ENCODE measurements at places on chromosomes 12 and 14.

GRCh38 chr14:64218344-64219240, 75.6 kb downstream of the ESR2 start:
- DNase-seq, result no peak

DNA sequence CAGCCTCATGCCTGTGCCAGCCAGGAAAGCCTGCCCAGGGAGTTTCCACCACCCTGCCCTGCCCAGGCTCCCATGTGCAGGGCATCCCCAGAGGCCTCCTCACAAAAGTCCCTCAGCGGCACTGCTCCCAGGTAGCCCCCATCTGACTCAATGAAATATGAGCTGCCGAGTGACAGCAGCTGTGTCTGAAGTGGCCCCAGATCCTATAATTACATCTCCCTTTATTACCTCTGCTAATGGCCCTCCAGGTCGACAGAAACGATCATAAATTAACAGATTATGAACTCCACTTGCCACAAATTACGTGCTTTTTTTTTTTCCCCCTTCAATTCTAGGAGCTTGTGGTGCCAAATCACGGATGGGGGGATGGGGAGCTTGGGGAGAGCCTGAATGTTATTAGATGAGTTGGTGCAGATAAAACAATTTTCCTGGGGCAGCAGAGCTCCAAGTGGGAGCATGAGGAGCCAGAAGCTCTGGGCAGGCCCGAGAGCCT, 110.4 kb downstream of the ESRRB start:
- no peak for DNase-seq

GRCh38 chr12:116465407-116465806, 93.8 kb upstream of the MAP1LC3B2 start:
- no peak for DNase-seq

GRCh38 chr14:69760810-69761209, 6.1 kb upstream of the SRSF5 start:
- DNase-seq, result no peak

GRCh38 chr14:104975481-104976197, 2.5 kb downstream of the AHNAK2 start:
- no peak for DNase-seq

- DNase-seq, result no peak
Observed at GRCh38 chr12:26255893-26256645, 60.7 kb downstream of the SSPN start.

DNA sequence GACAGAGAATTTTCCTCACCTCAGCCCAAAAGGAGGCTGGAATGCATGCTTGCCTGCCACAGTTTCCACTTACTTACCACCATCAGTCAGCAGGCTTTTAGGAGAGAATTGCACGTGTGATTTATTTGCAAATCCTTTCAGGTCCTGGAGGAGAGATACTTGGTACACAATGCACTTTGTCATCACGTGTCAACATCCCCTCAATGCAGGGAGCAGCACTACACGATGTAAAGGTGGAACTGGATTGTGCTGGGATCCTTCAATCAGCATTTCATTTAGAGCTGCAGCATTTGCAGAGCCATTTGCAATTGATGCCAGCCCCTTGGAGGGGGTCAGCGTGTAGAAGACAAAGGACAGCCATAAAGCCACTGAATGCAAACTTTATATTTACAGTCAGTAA, 218.1 kb downstream of the GLT1D1 start:
- no peak for DNase-seq

- DNase-seq, result no peak
Observed at GRCh38 chr12:122887819-122888212, 8.1 kb downstream of the VPS37B start.

GRCh38 chr14:104948736-104949031, 24.0 kb downstream of the PLD4 start:
- DNase-seq, result no peak

- no peak for DNase-seq
Observed at GRCh38 chr14:93591506-93591905, 160.8 kb downstream of the UNC79 start.

DNA sequence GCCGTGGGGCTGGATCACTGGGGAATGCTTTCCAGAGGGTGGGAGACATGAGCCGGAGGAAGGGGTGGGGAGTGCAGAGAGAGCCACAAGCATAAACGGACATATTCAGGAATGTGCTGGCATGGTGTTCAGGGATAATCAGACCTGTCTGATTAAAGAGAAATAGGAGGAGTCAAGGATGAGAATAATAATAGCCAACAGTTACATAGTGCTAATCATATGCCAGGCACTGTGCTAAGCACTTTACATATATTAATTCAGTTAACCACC, 43.7 kb downstream of the LTBP2 start:
- DNase-seq, result no peak

- DNase-seq, result no peak
Observed at GRCh38 chr12:291153-291723, 28.6 kb upstream of the SLC6A13 start.

DNA sequence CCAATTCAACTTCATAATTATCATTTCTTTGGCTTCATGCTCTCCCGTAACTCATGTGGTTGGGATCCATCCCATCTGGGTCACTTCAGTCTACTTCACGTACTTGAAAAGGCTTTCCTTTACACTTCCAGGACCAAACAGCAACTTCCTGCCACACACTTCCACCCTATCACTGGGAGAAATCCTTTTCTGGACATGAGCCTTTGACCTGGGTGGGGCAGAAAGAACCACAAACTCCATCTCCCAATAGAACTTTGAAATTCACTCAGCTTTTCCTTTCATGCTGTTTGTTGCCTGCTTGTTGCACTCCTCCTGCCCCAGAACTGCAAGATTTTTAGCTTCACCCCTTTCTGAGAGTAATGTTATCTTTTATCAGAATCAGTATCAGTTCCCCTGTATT, 18.4 kb upstream of the GALNT16 start:
- DNase-seq, result no peak

GRCh38 chr14:102554821-102555819, 37.3 kb upstream of the RCOR1 start:
- DNase-seq, result peak; percentile 52

- DNase-seq, result no peak
Observed at GRCh38 chr12:110649341-110649847, 35.5 kb downstream of the TCTN1 start.

- DNase-seq, result no peak
Observed at GRCh38 chr14:65937960-65938316, 525.4 kb downstream of the FUT8 start.

GRCh38 chr14:73014105-73014504, 12.8 kb downstream of the ZFYVE1 start:
- DNase-seq, result no peak

GRCh38 chr12:96063046-96063445, 27.7 kb upstream of the LTA4H start:
- no peak for DNase-seq

DNA sequence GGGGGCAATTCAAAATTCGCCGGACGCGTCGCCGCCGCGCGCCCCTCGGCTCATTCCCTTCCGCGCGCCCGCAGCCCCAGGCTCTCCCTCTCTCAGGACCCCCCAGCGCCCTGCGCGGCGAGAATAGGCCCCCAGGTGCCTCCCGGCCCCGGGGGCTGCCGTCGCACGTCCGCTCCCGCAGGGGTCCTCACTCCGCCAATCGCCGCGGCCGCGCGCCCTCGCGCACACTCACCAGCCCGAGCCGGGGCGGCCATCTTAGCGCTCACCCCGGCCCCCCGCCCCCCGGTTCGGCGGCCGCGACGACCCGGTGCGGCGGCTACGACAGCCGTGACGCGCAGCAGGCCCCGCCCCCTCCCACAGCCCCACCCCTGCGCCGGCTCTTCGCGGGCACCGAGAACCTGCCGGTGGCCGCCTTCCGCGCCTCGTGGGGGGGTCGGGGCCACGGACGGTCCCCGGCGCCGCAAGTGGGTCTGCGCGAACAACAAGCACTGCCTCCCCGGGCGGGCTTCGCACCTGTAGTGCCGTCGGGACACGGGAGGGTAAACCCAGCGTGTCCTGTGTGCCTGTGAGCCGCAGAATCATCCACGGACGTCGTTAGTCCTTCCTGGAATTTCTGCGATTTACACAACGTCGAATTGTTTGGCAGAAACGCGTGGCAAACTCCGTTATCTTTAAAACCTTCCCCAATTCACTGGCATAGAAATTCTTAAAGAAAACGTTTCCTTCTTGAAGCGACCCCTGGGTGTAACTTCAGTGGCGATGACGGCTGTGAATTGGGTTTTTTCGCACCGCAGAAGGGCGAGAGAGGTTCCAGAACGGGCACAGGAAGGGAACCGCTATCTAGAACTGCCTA, 2.5 kb downstream of the USP44 start:
- DNase-seq, result peak; percentile 67

DNA sequence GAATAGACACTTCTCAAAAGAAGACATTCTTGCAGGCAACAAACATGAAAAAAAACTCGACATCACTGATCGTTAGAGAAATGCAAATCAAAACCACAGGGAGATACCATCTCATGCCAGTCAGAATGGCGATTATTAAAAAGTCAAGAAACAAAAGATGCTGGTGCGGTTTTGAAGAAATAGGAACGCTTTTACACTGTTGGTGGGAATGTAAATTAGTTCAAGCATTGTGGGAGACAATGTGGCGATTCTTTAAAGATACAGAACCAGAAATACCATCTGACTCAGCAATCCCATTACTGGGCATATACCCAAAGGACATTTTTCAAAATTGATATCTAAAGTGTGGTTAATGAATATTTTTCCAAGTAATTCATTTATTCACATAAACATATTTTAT, 39.6 kb upstream of the LIN7A start:
- DNase-seq, result no peak

GRCh38 chr12:131761638-131762037, 50.7 kb downstream of the SFSWAP start:
- no peak for DNase-seq

DNA sequence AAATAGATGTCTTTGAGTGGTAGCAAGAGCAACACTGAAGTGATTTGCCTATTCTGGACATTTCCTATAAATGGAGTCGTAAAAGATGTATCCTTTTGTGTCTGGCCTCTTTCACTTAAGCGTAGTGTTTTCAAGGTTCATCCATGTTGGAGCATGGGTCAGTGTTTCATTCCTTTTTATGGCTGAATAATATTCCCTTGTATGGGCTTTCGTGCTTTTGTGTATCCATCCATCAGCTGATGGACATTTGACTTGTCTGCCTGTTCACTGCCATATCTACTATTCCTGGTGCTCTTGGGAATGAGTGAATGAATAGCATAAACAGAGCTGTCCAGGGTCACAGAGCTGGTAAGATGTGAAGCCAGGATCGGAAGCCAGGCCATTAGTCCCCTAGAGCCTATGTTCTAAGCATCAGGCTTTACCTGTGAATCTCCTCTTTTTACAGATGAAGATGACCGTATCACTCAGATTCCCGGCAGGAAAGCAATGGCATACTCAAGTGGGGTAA, 1.8 kb upstream of the P2RX7 start:
- DNase-seq, result no peak

DNA sequence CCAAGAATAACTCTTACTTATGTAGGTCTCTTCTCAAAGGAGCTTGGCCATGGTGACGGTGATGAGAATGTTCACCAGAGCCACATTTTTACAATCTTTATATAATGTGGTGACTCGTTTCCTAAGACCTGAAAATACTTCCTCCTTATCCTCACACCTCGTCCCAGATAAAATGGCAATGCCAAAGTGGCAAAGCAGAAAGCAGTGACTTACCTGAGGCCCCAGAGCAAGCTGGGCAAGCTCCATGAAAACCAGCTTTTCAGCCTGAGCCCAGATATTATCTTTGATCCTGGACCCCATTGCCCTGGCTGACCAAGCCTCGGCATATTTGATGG, 173.6 kb upstream of the PRMT8 start:
- no peak for DNase-seq

DNA sequence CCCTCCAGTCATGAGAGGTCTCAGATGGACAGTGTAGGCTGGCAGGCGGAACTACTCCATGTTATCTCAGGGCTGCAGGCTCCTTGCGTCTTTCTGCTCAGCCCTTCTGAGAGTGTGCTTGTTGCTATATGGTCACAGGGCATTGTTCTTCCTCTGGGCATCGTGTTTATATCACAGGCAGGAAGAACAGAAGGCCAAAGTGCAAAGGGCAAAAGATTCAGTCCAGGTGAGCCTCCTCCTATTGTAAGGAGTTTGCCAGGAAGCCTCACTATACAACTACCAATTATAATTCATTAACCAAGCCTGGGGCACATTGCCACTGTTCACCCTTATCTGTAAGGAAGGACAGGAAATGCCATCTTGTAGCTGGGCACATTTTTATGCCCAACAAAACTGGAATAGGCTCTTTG, 195.5 kb upstream of the KITLG start:
- no peak for DNase-seq

GRCh38 chr14:56829151-56829550, 18.9 kb upstream of the OTX2 start:
- DNase-seq, result no peak

DNA sequence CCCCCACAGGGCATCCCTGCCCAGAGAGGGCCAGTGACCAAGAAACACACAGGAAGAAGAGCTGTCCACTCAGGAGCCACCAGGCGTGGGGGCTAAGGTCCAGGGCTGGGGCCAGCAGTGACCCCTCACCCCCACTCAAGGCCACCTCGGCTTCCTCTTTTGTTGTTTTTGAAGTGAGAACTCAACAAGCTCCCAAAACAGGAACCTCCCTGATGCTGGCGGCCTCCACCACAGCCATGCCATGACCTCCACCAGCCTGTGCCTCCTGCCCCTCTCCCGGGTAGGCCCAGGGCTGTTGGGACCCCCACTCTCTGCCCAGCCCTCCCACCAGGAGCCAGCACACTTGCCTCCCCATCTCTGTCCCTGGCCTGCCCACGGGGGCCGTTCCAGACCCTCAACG, 7.8 kb downstream of the AKT1 start:
- DNase-seq, result no peak

- no peak for DNase-seq
Observed at GRCh38 chr14:99902925-99903324, 109.7 kb downstream of the EML1 start.

DNA sequence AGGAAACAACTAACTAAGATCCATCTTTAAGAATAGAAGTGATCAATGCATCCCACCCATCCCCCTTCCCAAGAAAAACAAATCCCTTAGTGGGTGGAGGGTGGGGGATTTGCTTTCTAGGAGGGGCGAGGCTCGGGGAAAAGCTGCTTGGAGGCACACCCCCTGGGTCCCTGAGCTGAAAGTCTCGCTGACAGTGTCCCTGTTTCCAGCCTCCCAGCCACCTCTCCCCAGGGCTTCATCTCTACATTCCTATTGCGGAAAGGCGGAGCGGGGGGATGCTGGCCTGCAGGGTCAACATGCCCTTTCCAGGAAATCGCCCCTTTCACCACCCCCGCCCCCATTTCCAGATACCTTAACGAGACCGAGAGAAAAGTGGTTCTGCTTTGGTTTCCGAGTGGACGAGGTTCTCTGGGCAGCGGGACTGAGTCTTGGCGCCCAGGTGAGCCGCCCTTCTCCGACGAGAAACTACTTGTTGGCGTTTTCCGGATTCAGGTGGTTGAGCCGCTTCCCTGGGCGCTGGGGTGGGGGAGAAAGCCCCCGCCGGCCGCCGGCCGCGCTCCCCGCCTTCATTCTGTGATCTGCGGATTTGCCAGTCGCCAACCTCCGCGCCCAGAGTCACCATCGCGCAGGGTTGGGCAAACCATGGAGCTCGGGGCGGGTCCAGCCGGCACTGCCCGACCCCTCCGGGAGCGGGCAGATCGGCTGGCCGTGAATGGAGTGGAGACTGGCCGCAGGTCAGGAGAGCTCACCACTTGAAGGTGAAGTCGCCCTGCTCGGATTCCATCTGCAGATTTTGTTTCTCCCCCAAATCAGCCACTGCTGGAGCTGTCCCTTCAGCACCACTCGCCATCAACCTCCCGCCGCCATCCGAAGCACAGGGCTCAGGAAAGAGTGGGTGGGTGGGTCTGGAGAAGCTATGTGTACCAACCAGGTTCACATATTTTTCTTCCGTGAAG, 505 bp downstream of the KCNC2 start:
- peak; percentile 29 for DNase-seq

- DNase-seq, result peak; percentile 53
Observed at GRCh38 chr12:106753526-106753925, 21.0 kb upstream of the RIC8B start.

Measured in activated CD4-positive, alpha-beta T cell treated with anti-CD3 and anti-CD28 coated beads, Interleukin-2, amount 50 U/mL, for 48 hours (primary cell).